Bronchial smooth muscle cell (primary cell): ENCODE measurements at places on chromosomes 2 and 18. TPM values are rescaled to one million over a fixed set of nuclear protein-coding genes. Genes with fewer than 3 reads are reported as not detected.

The PSMA8 gene
- not detected in 2 replicates for total RNA-seq

The DNAH6 gene
- under 0.01 and 0.17 TPM in 2 replicates for total RNA-seq

The TFCP2L1 gene
- not detected in 2 replicates for total RNA-seq

The CPSF3 gene
- total RNA-seq = 41.3 and 43.8 TPM in 2 replicates

The ABCG8 gene
- not detected in 2 replicates for total RNA-seq
